ENCODE measurements at places on chromosomes 4 and X.
A peak's percentile ranks its signal among the peaks of the same experiment; 100 is the strongest.

- no peak for DNase-seq
Observed at GRCh38 chr4:29588617-29589016, 1131.6 kb upstream of the PCDH7 start.

DNA sequence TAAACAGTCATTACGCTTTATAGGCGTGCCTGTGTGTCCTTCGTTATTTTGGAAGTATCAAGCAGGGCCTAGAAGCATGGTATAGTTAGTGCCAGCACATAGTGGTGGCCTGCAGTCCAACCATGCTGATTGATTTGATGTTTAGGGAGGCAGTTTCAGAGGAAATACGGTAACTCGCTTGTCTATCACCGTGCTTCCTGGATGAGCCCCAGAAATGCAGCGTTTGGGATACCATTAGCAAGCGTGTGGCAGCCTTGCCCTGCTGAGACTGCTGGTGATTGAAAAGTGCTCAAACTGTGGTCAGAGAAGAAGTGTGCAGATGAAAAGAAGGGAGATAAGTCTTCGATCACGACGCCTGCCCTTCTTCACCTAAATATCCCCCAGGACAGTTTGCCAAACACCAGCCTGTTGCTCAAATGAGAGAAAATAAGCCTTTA is 158.4 kb downstream of the CHIC2 start:
- no peak for DNase-seq

DNA sequence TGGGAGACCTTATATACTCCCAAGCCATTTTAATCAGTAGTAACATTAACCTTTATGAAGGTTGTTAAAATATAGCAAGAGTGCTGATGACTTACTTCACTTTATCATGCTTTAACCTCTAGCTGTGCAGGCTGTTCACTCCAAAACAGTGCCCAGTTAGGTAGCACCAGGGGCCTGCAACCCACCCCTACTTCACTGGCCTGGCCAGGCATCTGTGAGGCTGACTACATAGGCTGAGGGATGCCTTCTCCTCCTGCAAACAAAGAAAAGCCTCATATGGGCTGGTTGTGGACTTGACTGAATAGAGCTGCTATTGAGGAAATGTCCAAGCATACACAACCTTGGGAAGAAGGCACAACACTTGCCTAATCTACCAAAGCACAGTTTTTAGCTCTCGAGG is 172.8 kb downstream of the SHROOM3 start:
- no peak for DNase-seq

GRCh38 chr4:24980064-24980690 is 50.6 kb downstream of the LGI2 start:
- peak; percentile 78 for DNase-seq

DNA sequence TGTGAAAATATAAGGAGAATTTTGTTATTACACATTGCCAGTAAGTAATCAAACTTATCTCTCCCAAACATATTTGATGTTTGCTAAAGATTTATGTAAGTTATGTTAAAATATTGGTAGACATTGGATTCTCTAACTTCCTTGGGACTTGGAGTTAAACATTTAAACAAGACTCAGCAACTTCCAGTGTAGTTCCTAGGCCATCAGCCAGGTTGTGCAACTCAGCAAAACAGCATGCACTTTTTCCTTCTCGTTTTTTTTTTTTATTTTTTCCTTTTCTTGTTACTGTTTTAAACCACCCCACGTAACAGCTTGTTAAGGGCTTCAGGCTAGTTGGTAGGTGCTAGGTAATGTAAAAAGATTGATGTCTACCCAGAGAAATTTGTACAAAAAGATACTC is 510.4 kb downstream of the ANKRD50 start:
- no peak for DNase-seq

GRCh38 chr4:82780170-82780751 is 18.3 kb downstream of the SCD5 start:
- DNase-seq, result no peak

DNA sequence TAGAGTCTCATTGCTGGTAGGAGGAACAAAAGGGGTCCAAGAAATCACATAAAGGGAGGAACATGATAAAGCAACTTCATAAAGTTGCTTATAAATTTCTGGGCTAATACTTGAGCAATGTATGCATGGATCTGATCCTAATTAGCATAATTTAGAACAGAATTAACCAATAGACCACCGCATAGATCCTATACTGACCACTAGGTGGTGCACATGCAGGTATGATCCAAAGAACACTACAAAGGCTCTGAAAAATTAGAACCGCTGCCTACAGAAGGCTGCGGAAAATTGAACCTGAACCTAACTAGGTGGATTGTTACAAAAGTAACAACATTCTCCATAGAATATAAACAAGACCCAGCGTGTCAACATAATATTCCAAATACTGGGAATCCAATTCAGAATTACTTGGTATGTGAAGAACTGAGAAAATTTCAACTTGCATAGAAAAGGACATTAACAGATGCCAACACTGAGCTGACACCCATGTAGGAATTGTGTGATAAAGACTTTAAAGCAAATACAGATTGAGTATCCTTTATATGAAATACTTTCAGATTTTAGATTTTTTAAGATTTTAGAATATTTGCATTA is 23.3 kb downstream of the BRCC3 start:
- no peak for DNase-seq

GRCh38 chrX:131217989-131218388 is 71.1 kb downstream of the IGSF1 start:
- no peak for DNase-seq

GRCh38 chr4:116020141-116020722 is 906.8 kb upstream of the NDST4 start:
- no peak for DNase-seq

DNA sequence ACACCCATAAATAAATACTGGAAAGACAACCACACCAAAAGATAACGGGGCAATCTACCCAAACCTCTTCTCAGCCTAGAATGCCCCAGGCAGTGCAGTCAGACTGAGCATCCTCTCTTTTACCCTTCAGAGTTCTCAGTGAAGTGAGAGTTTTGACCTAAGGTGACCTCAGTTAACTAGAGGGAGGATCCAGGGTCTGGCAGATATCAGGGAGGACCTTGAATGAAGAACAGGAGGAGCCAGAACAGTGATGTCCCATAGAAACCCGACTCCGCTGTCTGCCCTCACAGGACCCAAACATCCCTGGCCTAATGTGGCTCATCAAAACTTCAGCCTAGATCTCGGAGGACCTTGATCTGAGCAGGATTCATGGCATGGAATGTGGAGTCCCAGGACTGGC is at the start of gene MAGEB3:
MAGEB3 (plus strand) TSS at position 263 of the 400 bp plus-strand sequence. CDS start 5,268 bp downstream, outside the sequence.
- no peak for DNase-seq

DNA sequence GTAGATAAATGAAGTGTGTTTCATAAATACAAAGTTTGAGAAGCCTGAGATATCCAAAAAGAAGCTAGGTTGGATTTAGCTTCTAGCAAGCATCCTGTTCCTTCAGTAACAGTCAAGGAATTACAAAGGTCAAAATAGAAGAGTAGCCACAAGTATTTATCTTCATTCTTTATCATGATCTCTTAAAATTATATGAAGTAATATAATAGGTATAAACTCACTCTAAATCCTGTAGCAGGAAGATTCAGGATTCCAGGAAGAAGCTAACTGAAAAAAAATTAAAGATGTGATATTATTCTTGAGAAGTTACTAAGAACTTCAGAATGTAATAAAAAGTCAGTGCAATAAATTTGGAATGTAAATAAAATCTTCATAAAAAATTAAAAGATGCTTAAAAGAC is 31.1 kb upstream of the RXFP1 start:
- DNase-seq, result no peak

- no peak for DNase-seq
Observed at GRCh38 chr4:88743696-88744095, 46.1 kb upstream of the NAP1L5 start.

DNA sequence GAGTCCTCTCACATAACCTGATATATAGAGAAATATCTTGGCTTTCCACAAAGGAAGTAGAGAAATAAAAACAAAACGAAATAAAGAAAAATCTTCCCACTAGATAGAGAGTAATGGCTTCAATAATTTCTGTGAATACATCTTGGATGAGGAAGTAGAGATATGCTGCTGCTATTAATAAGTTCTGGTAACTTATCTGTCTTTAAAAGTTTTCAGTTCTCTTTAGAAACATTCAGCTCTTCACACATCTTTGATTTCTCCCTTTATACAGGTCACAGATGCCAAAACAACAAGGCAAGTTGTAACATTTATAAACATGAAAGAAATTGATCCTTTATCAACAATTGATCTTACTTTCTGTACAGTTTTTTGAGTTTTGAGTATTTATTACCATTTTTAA is 615.8 kb downstream of the TRAM1L1 start:
- no peak for DNase-seq

DNA sequence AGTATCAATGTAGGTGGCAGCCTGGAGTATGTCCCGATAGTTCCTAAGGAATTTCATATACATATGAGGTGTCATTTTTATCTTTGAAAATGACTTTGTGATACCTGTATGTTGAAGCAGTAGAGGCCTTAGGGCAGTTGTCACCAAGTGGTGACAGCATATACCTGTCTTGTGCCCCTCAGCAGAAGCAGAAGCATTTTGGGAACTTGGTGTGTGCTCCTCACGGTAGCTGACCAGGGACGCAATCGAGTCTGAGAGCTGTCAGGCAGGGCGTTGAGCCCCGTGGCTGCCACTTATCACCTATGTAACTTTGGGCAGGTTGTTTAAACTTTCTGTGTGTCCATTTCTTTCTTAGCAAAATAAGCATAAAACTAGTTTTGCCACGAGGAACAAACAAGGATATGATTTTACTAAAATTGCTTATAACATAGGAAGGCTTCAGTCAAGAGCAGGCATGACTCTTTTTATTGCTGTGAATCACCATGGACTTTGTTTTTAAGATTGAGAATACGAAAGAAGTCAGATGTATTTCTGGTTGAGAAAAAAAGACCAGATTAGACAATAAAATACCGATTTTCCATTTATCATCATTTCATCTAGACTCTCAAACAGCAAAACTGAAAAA is 161.5 kb downstream of the CPE start:
- no peak for DNase-seq

- no peak for DNase-seq
Observed at GRCh38 chr4:89619206-89619962, 217.6 kb downstream of the SNCA start.

DNA sequence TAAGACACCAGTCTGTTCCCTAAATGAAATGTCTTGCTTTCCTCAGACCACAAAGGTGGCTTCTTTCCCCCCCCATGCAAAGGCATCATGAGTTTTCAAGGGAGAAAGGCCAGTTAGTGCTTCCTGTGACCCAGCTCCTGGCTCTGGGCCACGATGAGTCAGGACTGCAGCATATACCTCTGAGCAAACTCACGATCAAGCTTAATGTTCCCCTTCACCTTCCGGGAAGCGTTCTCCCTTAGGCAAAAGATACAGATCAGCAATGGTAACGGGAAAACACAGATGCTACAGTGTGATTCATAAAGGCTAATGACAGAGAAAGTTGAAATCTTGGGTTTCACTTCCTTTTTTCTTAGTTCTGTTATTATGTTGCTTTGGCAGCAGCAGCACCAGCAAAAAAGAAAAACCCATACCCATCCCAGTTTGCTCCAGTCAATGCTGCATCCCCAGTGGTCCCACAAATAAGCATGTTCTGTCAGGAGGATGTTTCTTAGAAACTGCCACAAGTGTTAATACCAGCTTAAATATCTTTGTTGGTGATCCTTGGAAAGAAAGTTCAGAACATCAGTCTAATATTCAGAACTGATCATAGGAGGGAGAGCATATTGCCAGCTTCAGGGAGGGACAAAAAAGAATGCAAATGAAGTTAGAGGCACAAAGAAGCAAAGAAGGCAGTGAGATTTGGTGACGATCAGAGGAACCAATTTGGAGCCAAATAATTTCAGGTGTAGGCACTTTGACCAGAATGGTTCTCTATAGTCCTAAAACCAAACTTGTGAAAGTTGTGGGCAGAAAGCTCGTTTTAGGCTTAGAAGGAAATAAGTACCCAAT is 41.2 kb downstream of the LONRF3 start:
- DNase-seq, result peak; percentile 90

DNA sequence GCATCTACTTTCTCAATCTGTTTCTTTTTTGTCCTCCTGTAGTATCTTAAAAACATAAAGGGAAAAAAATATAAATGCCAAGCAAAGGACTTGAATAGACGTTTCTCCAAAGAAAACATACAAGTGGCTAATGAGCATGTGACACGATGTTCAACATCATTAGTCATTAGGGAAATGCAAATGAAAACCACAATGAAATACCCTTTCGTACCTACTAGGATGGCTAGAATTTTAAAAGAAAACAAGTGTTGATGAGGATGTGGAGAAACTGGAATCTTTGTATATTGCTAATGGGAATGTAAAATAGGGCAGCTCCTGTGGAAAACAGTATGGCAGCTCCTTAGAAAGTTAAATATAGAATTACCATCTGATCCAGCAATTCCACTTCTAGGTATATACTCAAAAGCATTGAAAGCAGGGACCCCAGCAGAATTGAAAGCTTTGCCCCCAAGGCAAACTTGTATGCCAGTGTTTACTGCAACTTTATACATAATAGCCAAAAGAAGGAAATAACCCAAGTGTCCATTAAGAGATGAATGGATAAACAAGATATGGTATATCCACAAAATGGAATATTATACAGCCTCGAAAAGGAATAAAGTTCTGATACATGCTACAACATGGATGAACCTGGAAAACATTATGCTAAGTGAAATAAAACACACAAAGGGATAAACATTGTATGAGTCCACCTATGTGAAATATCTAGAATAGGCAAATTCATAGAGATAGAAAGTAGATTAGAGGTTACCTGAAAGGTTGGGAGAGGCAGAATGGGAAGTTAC is 138.3 kb downstream of the SH3KBP1 start:
- DNase-seq, result no peak

Data from pulmonary artery endothelial cell (primary cell).